Caki2 (cell line): ENCODE measurements at places on chromosomes 7 and 10. TPM values are rescaled to one million over a fixed set of nuclear protein-coding genes. Genes with fewer than 3 reads are reported as not detected.

Gene RPEL1
- not detected in 2 replicates for total RNA-seq

Gene VWA2
- total RNA-seq, result not detected in 2 replicates

Gene FOXI2
- not detected in 2 replicates for total RNA-seq

Gene ETV1
- total RNA-seq, result 2.5 and 8.4 TPM in 2 replicates

Gene PRR15
- 4.2 and 12.7 TPM in 2 replicates for total RNA-seq

Gene CUZD1
- total RNA-seq, result 2.5 TPM in 1 of 2 replicates, not detected in the other

Gene CYP2C18
- not detected in 2 replicates for total RNA-seq

Gene SUN3
- not detected in 2 replicates for total RNA-seq

Gene ODAD2
- 0.30 TPM in 1 of 2 replicates, not detected in the other for total RNA-seq

Gene PNLIPRP3
- total RNA-seq, result not detected in 2 replicates

Gene VPS37D
- 4.5 and 12.9 TPM in 2 replicates for total RNA-seq

Gene WEE2
- total RNA-seq, result not detected in 2 replicates

Gene CNNM1
- 3.6 and 5.2 TPM in 2 replicates for total RNA-seq

Gene ADAMTS14
- 0.37 and 1.0 TPM in 2 replicates for total RNA-seq

Gene LRRN3
- total RNA-seq, result not detected in 2 replicates

Gene ICA1
- 2.1 and 12.5 TPM in 2 replicates for total RNA-seq

Gene LRMDA
- 18.7 and 20.3 TPM in 2 replicates for total RNA-seq

Gene RHEB
- total RNA-seq, result 133 and 154 TPM in 2 replicates

Gene DDC
- 0.90 and 4.4 TPM in 2 replicates for total RNA-seq

Gene PTPRN2
- 0.78 and 0.88 TPM in 2 replicates for total RNA-seq

Gene SLIT1
- 0.03 and 0.49 TPM in 2 replicates for total RNA-seq

Gene GPER1
- 2.5 and 7.7 TPM in 2 replicates for total RNA-seq
